ENCODE measurements at places on chromosomes 1 and 21.

- DNase-seq, result no peak
These were observed 29.5 kb upstream of the SLC44A3 start for GRCh38 chr1:94790670-94791069.

DNA sequence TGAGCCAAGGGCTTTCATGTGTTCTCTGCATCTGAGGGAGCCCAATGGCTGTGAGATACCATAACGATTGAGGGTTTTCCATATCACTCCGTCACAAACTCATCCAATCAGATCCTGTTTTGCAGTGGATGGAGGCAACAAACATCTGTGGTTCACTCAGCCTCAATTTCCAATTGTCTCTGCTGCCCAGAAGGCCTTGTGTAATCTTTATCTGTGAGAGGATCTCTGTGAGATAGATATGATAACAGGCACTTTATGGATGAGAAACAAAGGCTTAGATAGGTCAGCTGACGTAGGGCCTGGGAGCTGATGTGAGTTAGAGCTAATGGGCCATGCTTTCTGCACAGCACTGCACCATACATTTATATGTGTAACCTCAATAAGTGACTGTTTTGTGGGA, 3.3 kb upstream of the MTARC1 start:
- no peak for DNase-seq

DNA sequence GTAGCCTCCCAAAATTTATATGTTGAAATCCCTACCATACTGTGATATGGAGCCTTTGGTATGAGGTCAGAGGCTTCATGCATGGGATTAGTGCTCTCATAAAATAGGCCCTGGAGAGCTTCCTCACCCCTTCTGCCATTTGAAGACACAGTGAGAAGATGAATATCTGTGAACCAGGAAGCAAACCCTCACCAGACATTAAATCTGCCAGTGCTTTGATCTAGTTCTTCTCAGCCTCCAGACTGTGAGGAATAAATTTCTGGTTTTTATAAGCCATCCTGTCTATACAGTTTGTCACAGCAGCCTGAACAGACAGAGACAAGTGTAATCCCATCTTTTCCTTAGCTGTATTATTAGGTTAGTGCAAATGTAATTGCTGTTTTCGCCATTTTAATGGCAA, 88.4 kb downstream of the OLFML2B start:
- no peak for DNase-seq

- DNase-seq, result no peak
These were observed 102.9 kb downstream of the VAV3 start for GRCh38 chr1:107862064-107862463.

DNA sequence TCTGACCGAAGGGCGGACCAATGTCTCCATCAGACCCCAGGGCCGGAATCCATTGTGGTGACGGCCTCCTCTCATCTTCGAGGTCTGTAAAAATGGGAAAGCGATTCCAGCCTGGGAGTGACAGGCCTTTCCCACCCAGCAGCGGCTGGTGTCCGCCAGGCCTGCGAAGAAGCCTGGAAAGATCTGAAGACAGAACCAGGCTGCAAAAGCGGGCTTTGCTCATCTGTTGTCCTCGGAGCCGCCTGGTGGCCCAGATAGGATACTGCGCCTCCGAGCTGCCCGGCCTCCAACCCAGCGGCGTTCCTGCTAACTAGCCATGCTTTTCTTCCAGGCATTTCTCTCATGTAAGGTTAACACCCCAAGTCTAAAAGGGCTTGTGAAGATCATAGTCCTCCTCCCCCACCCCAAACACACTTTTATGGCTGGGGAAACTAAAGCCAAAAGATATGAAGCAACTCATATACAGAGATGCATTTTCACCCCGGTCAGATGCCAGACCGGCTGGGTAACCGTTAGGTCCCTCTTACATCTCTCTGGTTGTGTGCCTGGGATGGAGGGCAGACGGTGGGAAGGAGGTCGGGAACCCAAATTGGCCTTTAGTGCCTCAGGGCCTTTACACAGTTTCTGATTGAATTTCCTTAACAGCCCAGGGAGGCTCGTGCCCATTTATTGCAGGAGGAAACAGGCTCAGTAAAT, 1.9 kb upstream of the DHRS3 start:
- peak; percentile 91 for DNase-seq

DNA sequence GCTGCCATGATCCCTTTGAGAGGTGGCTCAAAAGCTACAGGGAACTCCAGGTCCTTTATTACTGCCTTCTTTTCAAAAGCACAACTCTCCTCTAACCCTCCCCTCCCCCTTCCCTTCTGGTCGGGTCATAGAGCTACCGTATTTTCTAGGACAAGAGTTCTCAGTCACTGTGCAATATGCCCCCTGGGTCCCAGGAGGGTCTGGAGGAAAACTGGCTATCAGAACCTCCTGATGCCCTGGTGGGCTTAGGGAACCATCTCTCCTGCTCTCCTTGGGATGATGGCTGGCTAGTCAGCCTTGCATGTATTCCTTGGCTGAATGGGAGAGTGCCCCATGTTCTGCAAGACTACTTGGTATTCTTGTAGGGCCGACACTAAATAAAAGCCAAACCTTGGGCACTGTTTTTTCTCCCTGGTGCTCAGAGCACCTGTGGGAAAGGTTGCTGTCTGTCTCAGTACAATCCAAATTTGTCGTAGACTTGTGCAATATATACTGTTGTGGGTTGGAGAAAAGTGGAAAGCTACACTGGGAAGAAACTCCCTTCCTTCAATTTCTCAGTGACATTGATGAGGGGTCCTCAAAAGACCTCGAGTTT, 3.1 kb downstream of the BTG2 start:
- DNase-seq, result no peak

DNA sequence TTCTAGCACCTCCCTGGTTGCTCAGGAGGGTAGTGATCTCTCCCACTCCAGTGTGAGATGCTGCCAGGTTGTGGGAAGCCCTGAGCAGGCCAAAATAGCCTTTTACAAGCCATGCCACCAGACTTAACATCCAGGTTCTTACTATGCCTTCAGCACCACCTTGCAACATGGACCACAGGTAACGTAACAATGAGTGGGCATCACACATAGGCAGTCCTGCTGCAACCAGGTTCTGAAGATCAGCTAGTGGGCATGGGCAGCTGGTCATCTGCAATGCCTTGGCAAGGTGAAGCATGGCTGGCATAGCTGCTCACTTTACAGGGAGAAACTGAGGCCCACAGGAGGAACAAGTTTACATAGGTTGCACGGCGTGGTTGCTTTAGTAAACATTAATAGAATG, 40.7 kb downstream of the DHCR24 start:
- no peak for DNase-seq

- no peak for DNase-seq
These were observed 6.4 kb downstream of the PBX1 start for GRCh38 chr1:164565357-164565756.

GRCh38 chr1:5370311-5370710, 621.9 kb downstream of the NPHP4 start:
- DNase-seq, result no peak

DNA sequence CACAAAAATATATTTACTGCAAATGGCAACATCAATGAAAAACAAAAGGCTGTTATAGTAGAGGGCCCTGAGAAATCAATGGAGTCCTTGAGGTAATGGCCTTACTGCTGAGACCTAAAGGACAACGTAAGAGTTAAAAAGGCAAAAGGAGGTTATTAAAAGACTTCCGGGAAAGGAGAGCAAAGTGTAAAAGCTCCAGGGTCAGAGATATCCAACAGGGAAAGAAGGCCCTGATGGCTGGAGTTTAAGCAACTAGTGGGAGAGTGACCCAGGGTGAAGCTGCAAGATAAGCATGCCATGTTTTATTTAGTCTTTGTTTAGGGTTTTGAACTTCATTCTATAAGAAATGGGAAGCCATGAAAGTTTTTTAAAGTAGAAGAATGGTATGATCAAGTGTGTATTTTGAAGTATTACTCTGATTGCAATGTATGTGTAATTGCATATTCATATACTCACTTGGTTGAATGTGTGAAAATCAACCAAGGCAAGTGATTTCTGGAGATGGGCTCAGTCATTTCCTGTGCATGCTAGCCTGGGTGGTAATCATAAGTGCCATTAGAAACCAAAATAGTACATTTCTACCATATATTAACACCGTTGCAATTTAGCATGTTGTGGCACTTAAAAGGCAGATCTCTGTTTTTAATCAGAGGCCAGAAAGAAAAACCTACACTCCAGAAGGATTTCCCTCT, 5.3 kb upstream of the DPYD start:
- DNase-seq, result no peak
